ENCODE measurements at places on chromosomes 1 and 21.

GRCh38 chr1:185862235-185862634 is 128.0 kb downstream of the HMCN1 start:
- DNase-seq = no peak

GRCh38 chr1:22289307-22289995 is 146.6 kb upstream of the WNT4 start:
- DNase-seq = no peak

GRCh38 chr1:26894263-26894662 is 4.2 kb upstream of the GPN2 start:
- no peak for DNase-seq

DNA sequence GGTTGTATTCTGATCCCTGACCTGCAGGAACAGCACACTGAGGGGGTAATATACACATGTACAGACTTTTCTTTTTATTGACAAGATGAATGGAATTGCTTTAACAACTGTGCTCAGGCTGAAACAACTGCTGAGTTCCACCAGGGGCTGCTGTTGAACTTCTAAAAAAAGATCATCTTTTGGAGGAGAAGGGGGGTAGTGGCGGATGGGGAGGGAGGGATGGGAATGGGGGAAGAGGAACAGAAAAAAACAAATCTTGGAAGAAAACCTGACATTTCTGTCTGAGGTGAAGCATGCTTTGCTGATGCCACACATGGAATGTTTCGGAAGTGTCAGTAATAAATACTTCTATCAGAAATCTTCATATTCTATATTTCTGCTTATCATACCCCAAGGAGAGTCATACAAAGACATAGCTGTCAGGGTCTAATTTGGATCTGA is 75.0 kb downstream of the RWDD3 start:
- no peak for DNase-seq

- DNase-seq = no peak
Measured at GRCh38 chr1:3945916-3946840, 46.1 kb upstream of the C1orf174 start.

- no peak for DNase-seq
Measured at GRCh38 chr1:204617256-204618147, 68.0 kb downstream of the LRRN2 start.

DNA sequence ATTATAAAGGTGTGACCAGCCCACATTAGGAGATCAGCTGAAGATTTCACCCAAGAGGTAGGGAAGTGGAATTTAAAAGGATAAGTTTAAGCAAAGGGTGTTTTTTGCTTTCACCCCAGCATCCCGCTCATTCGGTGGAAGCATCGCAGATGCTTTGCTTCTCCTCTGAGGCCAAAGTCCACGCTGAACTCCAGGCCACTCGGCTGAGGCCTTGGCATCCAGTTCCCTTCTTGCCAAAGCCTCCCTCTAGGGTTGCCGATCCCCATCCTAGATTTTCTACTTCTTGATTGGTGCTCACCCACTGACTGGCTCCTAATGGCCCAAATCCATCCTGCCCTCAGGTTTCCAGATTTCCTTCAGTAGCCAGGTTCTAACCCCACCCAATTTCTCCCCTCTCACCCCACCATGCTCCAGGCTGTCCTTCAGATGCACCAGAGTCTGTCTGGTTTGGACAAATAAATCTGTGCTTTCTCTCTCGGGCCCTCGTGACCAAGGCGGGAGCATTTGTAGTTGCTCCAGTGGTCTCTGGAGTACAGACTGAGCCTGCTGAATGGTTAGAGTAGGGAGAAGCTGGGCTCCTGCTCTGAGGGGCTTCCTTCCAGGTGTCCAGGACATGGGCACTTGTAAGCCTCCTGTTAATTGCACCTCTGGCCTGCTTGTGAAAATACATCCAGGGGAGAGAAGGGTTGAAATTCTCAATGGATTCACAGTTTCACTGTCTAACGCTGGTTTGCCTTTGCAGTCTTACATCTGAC is 193.2 kb downstream of the C1orf94 start:
- no peak for DNase-seq

GRCh38 chr1:6127587-6128163 is 52.4 kb downstream of the CHD5 start:
- DNase-seq = no peak

GRCh38 chr1:7032992-7033391 is 247.7 kb downstream of the CAMTA1 start:
- no peak for DNase-seq

GRCh38 chr1:246583448-246584185 is 17.4 kb downstream of the CNST start:
- DNase-seq = no peak

GRCh38 chr1:167233373-167233772 is 12.7 kb downstream of the POU2F1 start:
- DNase-seq = no peak
